Skeletal muscle cell (primary cell): ENCODE measurements at places on chromosomes 16 and 17.

- DNase-seq = no peak
These were observed 45.8 kb downstream of the VPS35L start for GRCh38 chr16:19601083-19601976.

DNA sequence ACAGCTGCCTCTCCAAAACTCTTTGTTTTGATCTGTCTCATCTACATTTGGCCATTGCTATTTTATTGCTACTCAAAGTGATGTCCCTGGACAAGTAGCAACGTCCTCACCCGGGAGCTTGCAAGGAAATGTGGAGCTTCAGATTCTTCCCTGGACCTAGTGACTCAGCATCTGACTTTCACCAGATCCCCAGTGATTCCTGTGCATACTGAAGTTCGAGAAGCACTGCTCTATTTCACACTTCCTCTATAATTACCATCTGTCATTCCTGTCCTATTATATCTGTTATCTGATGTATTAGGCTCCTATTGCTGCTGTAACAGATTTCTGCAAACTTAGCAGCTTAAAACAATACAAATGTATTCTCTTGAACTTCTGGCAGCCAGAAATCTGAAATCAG lies 28.5 kb upstream of the VAT1L start:
- DNase-seq = no peak

- DNase-seq = no peak
These were observed at the start of gene GH2 for GRCh38 chr17:63881935-63882601. GH2 (minus strand) TSS chr17:63881944; CDS start chr17:63881801, 143 bp downstream.

DNA sequence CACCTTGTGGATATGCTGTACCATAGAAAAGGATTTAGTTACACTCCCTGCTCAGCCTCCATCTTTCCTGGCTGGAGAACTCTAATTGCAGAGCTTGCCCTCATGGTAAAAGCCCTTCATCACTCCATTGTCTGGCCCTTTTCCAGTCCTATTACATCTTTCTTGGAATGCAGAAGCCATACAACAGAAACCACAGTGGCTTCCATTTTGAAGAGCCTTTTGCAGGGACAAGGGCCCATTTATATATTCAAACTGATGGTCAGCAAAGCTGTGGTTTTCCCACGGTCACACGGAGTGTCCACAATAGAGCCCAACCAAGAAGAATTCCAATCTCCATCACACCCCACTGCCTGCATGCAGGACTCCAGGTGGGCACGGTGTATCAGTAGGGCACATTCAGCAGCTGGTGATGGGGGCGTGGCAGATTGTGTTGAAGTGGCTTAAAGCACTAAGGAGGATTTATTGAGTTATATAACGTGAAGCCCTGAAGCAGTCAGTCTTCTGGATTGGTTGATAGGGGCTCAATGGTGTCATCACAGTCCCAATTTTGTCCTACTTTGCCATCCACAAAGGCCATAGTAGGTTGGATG lies 20.3 kb downstream of the COPRS start:
- no peak for DNase-seq

- no peak for DNase-seq
These were observed 1.2 kb downstream of the QPRT start for GRCh38 chr16:29680180-29680598.

- no peak for DNase-seq
These were observed 38.5 kb downstream of the PIEZO1 start for GRCh38 chr16:88746506-88746905.

DNA sequence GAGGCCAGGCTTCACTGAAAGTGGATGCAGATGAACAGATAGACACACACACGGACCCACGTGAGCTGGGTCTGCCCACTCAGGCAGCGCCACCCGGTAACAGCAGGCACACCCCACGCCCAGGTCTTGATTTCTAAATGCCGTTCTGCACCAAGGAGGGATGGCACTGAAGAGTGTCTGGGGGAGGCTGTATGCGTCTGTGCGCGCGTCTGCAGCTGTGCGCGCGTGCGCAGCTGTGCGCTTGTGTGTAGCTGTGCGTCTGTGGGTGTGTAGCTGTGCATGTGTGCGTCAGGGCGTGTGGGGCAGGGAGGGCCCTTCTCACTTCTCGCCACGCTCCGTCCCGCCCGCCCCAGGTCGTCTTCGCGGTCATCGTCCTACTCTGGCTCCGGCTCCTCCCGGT lies 15.5 kb upstream of the IL17C start:
- no peak for DNase-seq

- DNase-seq = no peak
These were observed 101.6 kb upstream of the KIF2B start for GRCh38 chr17:53721101-53721500.

DNA sequence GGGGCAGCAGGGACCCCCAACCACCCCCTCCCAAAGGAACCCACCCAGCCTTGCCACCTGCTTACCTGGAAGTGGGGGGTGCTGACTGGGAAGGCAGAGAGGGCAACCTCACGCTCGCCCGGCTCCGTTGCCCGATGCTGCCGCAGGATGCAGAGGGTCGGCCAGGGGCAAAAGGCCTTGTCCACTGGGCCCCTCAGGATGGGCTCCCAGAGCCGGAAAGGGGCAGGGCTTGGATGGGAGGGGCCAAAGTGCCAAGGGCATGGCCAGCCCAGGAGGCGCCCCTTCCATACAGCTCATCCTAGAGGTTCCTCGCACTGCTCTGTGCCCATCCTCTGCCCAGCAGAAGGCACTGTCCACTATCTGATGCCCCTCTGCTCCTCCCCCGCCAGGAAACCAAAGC lies 59.4 kb downstream of the SRCIN1 start:
- DNase-seq = no peak

- no peak for DNase-seq
These were observed at the start of gene LDHD for GRCh38 chr16:75116081-75116910. LDHD (minus strand) TSS chr16:75116780; CDS start chr16:75116720, 60 bp downstream.

DNA sequence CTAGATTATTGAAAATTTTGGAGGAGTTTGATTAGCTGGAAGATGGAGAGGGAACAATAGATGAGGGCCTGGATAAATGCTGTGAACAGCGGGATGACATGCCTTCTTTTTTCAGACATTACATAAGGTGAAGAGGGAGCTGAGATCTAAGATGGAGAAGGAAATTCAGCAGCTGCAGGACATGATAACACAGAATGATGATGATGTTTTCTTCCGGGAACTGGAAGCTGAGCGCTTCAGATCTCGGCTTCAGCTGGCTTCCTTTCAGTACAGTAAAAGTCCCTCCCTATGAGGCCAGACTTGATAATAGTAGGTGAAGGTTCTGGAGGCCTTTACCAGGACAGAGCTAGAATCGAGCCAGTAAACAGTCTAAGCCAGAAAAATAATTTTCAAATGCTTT lies 30.7 kb downstream of the CEP95 start:
- no peak for DNase-seq

- DNase-seq = no peak
These were observed 58.6 kb downstream of the EMP2 start for GRCh38 chr16:10521681-10522274.

GRCh38 chr17:76822184-76822778 lies 45.9 kb upstream of the MGAT5B start:
- DNase-seq = no peak

GRCh38 chr16:77171745-77172635 lies 19.0 kb upstream of the MON1B start:
- DNase-seq = peak; percentile 15

DNA sequence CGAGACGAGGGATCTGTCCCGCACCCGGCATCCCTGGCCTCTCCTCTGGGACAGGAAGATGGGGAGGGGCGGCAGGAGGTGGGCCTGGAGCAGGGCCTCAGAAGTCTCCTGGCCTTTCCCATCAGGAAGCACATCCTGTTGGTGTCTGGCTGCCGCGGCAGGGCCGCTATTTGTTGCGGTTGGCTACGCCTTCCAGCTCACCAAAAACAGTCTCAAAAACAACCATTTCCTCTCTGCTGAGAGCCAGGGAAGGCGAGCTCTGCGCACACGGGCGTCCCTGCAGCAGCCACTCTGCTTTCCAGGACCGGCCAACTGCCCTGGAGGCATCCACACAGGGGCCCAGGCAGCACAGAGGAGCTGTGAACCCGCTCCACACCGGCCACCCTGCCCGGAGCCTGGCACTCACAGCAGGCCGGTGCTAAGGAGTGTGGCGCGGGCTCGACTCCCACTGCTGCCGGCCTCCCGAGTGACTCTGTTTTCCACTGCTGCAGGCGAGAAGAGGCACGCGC lies at the start of gene TMEM204:
Gene TMEM204, plus strand, starts transcription at position 224 of the 509 bp plus-strand sequence. CDS start 610 bp downstream, outside the sequence.
- peak; percentile 41 for DNase-seq

DNA sequence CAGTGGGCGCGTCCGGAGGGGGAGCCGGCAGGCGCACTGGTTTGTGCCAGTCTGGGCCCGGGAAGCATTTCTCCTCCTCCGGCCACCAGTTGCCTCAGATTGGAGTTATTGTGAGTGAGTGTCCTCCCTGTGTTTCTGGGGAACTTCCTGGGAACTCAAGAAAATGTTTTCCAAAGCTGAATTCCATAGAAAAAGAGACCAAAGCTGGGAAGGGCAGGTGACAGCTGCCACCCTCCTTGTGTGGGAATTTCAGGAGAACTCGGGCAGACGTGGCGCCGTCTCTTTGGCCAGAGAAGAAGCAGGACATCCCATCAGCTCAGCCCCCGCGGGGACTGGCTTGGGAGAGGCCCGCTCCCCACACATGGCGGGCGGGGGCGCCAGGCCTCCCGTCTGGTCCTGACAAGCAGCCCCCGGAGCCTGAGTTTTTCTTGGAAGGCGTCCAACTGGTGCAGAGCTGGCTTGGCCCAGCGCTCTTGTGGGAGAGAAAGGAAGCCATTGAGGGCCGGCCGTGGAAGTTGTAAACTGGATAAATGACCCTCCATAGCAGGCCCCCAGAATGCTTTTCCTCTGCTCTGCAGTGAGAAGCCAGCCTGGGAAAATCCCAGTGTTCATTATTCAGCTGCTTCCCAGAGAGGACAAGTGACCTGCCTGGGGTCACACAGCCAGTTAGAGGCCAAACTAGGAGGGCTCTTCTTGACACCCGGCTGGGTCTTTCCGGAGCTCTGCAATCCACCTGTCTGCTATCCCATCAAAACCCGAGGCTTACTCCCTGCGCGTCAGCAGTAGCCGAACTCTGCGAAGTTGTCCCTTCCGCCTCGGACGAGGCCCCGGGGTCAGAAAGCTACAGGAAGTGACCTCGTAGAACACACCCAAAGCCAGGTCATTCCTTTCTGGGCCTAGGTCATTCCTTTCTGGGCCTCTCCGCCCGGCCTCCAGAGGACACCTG lies 39.2 kb upstream of the GSE1 start:
- peak; percentile 76 for DNase-seq

DNA sequence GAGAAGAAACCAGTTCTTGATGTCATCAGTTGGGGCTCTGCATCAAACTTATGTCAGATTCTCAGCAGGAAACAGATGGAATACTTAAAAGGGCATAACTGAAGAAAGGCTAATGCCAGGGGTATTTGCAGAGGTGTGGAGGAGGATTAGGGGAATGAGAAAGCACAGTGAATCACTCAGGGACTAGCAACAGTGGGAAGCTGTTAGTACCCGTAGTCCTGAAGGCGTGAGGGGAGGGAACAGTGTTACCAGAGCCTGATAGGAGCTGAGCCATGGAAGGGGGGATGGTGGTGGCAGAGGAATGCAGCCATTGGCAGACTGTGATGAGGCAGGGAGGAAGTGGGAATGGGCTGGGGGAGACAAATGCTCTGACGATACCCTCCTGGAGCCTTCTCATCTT lies 162.3 kb downstream of the UTP18 start:
- no peak for DNase-seq

DNA sequence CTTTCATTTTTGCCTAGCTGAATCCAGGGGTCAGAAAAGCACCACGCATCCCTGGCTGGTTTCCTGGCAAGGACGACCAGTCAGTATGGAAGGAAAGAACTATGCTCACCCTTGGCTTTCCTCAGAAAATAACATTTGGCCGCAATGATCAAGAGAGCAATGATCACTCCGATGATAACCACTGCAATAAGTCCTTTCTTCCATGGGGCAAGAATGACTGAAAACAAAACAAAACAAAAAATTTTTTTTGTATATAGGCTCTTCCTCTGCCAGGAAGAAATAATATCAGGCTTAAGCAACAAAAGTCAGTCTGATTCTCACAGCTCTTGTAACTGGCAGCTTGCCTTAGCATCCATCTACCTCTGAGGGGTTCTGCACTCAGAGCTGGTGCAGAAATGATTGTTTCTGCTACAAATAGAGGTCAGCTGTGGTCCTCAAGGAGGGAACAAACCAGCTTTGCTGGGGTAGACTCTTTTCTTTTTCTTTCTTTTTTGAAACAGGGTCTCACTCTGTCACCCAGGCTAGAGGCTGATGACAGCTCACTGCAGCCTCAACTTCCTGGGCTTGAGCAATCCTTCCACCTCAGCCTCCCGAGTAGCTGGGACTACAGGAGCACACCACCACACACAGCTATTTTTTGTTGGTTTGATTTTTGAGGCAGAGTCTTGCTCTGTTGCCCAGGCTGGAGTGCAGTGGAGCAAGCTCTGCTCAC lies 35.7 kb downstream of the PECAM1 start:
- peak; percentile 35 for DNase-seq
